ENCODE measurements at places on chromosomes 12 and 14.
A peak's percentile ranks its signal among the peaks of the same experiment; 100 is the strongest.

GRCh38 chr12:87985069-87985675 lies 44.0 kb downstream of the C12orf50 start:
- no peak for DNase-seq

GRCh38 chr14:101070540-101071492 lies 167.3 kb upstream of the RTL1 start:
- no peak for DNase-seq

- DNase-seq = no peak
Measured at GRCh38 chr12:67790660-67791059, 142.1 kb downstream of the DYRK2 start.

- no peak for DNase-seq
Measured at GRCh38 chr12:5348491-5348890, 83.4 kb upstream of the NTF3 start.

DNA sequence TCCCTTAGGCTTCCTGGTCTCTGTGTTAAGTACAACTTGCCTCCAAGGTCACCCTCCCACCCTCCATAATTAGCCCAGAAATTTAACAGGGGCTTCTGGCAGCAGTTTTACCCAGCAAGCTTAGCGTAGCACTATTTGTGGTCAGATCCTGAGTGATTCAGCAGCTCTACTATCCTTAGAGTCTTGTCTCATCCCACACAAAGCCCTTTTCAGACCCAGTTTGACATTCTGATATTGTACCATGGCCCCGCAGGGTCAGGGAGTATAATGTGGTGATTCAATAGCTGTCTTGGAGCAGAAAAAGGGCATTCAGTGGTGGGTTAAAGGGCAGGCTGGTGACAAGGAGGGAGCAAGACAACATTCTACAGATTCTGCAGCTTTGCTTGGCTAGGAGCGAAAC lies 153.8 kb upstream of the DDHD1 start:
- no peak for DNase-seq

DNA sequence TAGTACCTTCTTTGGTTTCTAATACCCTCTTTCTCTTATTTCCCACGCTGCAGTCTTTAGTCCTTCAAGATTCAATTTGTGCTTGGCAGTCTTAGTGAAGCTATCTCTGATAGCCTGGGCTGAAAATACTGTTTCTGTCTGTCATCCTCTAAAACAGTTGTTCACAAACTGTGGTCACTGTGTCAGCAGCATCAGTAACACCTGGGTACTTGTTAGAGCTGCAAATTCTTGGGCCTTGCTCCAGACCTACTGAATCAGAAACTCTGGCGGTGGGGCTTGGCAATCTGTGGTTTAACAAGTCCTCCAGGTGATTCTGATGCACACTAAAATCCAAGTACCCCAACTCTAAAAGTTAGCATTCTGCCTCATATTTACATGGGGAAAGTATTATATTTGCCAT lies 217.5 kb upstream of the SEL1L start:
- DNase-seq = no peak

GRCh38 chr12:34599530-34600513 lies 577.5 kb downstream of the ALG10 start:
- no peak for DNase-seq

DNA sequence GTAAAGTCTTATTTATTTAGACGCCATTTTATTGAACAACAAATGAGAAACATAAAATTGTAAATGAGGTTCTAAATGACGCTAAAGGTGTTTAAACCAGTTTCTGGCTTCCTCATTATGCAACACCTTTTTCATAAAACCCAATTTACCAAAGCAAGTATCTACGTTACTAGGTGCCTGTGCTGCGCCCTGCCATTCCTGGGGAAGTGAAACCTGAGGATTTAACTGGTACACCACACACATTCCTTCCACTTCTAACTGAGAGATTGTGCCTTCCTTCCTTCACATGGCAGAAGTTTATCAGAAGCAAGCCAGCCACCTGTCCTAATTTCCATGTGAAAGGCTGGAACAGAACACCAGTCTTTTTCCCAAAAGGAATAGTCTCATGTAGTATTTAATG lies 40.3 kb upstream of the GCH1 start:
- no peak for DNase-seq

DNA sequence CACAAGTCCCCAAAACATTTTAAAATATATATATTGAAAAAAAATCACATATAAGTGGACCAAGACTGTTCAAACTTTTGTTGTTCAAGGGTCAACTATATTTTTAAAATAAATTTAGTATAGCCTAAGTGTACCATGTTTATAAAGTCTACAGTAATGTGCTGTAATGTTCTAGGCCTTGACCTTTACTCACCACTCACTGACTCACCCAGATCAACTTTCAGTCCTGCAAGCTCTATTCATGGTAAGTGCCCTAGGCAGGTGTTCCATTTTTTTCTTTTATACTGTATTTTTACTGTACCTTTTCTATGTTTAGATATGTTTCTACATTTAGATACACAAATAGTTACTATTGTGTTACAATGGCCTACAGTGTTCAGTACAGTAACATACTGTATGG lies 23.4 kb upstream of the TMTC1 start:
- no peak for DNase-seq

DNA sequence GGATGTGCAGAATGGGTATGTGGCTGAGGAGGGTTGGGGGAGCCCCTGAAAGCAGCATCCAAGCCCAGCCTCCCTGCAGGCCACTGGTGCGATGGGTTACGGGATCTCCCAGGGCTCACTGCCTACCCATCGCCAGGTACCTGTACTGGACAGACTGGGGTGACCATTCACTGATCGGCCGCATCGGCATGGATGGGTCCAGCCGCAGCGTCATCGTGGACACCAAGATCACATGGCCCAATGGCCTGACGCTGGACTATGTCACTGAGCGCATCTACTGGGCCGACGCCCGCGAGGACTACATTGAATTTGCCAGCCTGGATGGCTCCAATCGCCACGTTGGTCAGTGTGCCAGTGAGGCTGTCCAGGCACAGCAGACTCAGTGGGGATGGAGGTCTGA lies 18.3 kb upstream of the NXPH4 start:
- no peak for DNase-seq

DNA sequence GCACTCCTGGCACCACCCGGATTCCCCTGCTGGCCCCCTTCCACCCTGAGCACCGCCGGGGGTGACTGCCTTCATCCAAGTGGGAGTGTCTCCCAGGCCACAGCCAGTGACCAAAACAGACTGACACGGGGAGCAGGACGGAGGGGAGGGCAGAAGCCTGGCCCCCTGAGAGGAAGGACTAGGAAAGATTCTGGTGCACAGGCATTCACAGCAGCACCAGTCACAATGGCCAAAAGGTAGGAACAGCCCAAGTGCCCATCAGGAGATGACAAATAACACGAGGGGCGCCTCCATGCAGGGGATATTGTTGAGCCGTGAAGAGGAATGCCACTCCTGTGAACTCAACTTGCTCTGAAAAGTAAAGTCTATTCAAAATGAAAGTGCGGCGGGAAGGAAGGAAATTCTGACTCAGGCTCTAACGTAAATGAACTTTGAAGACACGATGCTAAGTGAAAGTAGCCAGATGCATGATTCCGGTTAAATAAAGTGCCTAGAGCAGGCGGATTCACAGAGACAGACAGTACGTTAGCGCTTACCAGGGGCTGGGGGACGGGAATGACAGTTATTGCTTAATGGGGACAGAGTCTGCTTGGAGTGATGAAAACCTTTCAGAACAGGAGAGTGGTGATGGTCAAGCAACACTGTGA lies 146.1 kb upstream of the NCOR2 start:
- peak; percentile 67 for DNase-seq

DNA sequence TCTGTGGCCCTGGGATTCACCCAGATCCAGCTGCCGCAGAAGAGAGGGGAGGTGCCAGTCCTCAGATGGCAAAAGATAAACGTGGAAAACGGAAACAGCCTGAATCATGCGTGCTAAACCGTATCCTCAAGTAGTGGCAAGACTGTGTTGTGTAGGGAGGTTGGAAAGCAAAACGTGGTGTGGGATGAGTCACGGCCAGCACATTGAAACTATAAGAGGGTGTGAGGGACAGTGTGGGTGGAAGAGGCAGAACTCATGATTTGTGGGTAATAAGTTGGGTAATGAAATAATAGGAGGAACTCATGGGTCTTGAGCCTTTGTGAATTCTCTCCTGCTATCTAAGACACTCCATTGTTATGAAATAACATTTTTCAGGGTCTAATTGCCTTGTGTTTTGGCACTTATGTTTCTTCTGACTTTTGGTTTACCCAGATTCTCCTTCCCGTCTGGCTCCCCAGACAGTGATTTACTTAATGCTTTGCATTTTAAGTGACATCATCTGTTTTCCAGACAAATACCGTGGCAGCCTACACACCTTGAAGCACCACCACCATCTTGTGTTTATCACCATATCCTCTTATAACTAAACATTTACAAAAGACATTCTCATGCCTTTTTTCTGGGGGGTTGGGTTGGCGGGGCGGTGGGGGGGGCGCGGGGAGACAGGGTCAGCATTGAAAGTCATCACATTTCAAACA lies 62.3 kb upstream of the PTCSC3 start:
- DNase-seq = peak; percentile 11

GRCh38 chr12:101963697-101964096 lies 86.3 kb downstream of the DRAM1 start:
- no peak for DNase-seq

DNA sequence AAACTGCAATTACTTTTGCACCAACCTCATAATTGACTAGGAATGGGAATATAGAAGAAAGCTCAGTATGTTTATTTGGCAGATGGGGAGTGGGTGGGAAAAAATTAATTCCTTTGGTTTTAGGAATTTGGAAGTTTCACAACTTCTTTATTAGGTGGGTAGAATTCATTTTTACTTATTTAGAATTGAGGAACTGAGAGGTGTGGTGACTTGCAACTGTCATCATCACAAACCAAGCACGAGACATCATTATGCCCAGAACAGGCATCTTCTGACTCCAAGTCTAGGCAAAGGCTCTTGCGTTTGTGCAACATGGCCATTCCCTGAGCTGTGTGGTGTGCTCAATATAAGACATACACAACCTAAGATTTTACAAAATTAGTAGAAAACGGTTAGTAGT lies 380.0 kb downstream of the ATP23 start:
- no peak for DNase-seq

DNA sequence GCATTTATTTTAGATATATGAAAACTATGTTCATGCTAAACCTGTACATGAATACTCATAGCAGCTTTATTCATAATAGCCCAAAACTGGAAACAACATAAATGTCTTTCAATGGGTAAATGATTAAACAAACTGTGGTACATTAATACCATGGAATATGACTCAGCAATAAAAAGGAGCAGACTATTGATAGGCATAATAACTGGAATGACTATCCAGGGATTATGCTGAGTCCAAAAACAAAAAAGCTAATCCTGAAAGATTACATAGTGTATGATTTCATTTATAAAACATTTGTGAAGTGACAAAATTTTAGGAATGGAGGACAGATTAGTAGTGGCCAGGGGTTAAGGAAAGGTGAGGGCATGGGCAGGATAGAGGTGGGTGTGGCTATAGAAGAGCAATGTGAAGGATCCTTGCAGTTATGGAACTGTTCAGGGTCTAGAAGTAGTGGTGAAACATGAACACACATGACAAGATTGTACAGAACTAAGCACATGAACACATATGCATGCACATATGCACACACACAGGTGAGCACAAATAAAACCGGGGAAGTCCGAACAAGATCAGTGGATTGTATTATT lies 61.1 kb upstream of the CDKN3 start:
- DNase-seq = no peak

DNA sequence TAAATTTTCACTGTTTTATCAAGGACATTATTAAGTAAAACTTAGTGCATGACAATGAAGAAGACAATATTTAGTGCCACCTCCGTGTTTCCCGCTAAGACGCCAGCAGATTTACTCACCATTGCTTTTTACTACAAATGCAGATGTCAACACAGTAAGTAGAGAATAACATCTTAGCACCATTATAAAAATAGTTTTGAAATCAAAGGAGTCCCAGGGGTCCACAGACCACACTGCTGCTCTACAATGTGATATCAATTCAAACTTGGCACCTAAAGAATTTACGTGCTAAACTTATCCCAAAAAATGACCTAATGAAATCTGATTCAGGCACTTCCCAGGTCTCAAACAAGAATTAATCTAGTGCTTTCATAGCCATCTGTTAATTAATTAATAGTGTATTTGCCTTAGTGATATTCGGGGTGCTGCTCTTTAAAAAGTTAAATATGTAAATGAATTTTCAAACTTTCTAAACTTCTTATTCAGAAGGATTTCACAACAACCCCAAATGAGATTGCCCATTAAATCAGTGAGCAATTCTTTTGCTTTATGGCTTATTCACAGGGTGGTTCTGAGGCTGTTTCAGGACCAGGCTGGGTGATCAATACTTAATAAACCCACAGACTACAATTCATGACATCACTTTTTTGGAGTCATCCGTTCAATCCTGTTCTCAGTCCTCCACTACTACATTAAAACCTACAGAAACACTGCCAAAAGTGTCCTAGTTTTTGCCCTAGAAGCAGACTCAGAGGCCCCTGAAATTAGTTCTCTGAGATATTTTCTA lies 161.3 kb upstream of the LMNTD1 start:
- DNase-seq = no peak

GRCh38 chr12:57782243-57782607 lies 362 bp upstream of the TSFM start:
- no peak for DNase-seq

DNA sequence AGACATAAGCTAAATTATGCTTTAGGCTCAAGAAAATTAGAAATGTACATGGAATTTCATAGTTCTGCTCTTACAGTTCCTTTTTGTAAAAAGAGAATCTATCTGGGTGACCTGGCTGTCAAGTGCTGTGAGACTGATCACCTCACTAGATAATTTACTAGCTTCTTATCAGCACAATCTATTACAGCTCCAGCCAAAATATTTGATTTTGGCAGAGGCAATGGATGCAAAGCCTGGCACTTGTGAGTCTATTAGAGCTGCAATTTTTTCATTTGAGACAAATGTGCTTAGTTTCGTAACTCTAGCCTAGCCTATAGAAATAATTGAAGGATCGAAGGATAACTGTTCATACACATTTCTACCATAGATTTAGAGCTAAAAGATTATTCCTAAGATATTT lies 927.5 kb downstream of the SLC6A15 start:
- no peak for DNase-seq

DNA sequence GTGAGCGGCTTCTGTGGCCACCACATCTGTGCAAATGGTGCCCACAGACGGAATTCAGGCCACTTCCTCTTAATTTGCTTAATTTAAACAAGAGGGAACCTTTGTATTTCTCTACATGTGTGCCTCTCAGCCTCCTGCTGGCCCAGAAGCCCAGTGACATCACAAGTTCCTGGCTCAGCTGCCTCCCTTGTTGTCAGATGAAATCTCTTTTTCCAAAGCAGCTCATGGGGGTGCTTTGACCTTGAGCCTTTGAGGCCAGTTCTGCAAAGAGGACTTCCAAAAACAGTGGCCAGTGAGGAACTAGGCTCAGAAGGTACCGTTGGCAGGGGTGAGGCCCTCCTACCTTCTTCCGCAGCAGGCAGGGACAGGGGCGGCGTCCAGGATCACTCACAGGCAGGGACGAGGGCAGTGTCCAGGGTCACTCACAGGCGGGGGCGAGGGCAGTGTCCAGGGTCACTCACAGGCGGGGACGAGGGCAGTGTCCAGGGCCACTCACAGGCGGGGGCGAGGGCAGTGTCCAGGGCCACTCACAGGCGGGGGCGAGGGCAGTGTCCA lies 35.0 kb upstream of the GALNT9 start:
- no peak for DNase-seq
